ENCODE measurements at places on chromosomes 16 and 17. TPM values are rescaled to one million over a fixed set of nuclear protein-coding genes. Genes with fewer than 3 reads are reported as not detected.
A peak's percentile ranks its signal among the peaks of the same experiment; 100 is the strongest.

- peak overlapping the region; percentile 83 for H3K27ac ChIP-seq
- H3K4me1 ChIP-seq, result peaks cover 39% of the 10 kb centered on the region
- no peaks in the 10 kb centered on the region for H3K36me3 ChIP-seq
- H3K4me3 ChIP-seq, result no peak overlapping the region
Measured at GRCh38 chr16:71794943-71795342, 13.7 kb downstream of the AP1G1 start.

The TMEM219 gene
- 80.3 TPM for total RNA-seq

GRCh38 chr17:66673668-66674276, 161.1 kb upstream of the CACNG5 start:
- peak overlapping the region; percentile 99 for H3K27ac ChIP-seq
- no peaks in the 10 kb centered on the region for H3K27me3 ChIP-seq
- peaks cover 5% of the 10 kb centered on the region for H3K36me3 ChIP-seq

The CRYBA1 gene
- total RNA-seq, result not detected

GRCh38 chr16:30780549-30780948, 6.5 kb downstream of the ZNF629 start:
- peaks cover 5% of the 10 kb centered on the region for H3K4me1 ChIP-seq
- H3K36me3 ChIP-seq, result peaks cover 3% of the 10 kb centered on the region
- peaks cover 9% of the 10 kb centered on the region for H3K27me3 ChIP-seq
- no peak for DNase-seq

The HBA1 gene
- 0.65 TPM for total RNA-seq

DNA sequence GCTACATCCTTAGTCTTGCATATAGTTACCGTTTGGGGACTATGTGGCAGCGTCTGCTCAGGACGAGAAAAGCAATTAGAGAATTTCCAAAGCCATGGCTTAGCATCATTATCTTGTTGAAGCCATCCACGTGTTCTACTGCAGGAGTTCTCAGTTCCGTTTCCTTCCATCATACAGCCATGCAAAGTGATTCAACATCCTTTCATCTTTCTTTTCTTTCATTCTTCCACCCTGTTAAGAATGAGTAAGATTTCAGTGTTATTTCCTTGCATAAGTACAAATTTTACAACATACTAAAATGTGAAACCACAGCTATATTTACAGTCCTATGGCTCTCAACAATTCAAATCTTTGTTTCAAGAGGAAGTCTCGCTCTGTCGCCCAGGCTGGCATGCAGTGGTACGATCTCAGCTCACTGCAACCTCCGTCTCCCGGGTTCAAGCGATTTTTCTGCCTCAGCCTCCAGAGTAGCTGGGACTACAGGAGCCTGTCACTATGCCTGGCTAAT, 3.8 kb downstream of the MARF1 start:
- peak overlapping the region; percentile 98 for H3K27ac ChIP-seq
- H3K36me3 ChIP-seq, result peaks cover 6% of the 10 kb centered on the region
- H3K4me3 ChIP-seq, result peak overlapping the region; percentile 76
- H3K4me1 ChIP-seq, result peaks cover 53% of the 10 kb centered on the region

The SNX20 gene
- total RNA-seq, result 58.9 TPM

All from T-helper 17 cell (primary cell).